ENCODE measurements at places on chromosomes 16 and 17.
A peak's percentile ranks its signal among the peaks of the same experiment; 100 is the strongest.

DNA sequence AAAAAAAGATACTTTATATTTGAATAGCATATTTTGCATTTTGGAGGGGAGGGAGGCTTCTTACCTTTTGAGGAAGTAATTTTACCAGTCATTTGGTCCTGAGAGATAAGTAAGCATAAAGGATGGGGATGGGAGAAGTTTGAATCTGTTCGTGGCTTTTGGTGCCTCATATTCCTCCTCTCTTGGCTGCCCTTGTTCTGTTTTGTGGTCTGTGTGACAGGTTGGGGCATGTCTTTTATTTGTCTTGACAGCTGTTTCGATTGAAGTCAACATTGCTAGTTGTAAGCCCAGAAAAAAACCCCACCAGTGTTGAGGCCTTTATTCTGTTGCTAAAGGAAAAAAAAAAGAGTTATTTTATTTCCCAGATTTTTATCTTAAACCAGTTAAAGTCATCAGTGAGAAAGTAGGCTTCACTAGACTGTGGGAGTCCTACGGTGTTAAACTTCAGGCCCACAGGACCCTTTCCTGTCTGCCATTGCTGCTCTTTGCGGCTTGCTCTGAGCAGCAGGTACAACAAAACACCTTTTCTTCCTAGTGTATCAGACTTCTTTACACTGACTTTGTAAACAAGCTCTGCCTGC lies 11.4 kb downstream of the SLC7A6 start:
- no peaks in the 10 kb centered on the region for H3K4me1 ChIP-seq
- peaks cover 5% of the 10 kb centered on the region for H3K36me3 ChIP-seq
- H3K27me3 ChIP-seq = no peaks in the 10 kb centered on the region
- no peak overlapping the region for H3K4me3 ChIP-seq
- no peak overlapping the region for H3K27ac ChIP-seq

- no peaks in the 10 kb centered on the region for H3K4me1 ChIP-seq
- no peak overlapping the region for H3K27ac ChIP-seq
- no peak overlapping the region for H3K4me3 ChIP-seq
- no peak for DNase-seq
- H3K27me3 ChIP-seq = no peaks in the 10 kb centered on the region
- no peaks in the 10 kb centered on the region for H3K36me3 ChIP-seq
These were observed 12.9 kb upstream of the BBS2 start for GRCh38 chr16:56532714-56533113.

DNA sequence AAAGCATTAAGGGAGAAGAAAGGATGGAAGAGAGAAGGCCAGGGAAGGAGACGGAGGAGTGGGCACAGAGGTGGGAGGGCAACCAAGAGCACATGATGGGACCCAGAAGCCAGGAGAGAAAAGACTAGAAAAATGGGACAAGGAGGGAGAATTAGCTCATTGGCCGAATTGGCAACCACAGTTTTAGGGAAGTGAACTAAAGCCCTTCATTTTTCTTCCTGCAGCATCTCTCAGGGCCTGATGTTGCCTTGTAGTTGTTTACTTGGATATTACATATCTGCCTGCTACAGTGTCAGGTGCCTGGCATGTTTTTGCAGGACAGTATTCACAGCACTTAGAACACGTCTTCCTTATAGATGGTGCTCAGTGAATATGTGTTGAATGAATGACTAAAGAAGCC lies 19.0 kb downstream of the EMP2 start:
- H3K4me3 ChIP-seq = no peak overlapping the region
- no peak overlapping the region for H3K27ac ChIP-seq
- H3K36me3 ChIP-seq = peaks cover 11% of the 10 kb centered on the region
- H3K27me3 ChIP-seq = peaks cover 4% of the 10 kb centered on the region
- DNase-seq = no peak
- no peaks in the 10 kb centered on the region for H3K4me1 ChIP-seq

- peak; percentile 86 for DNase-seq
- H3K4me3 ChIP-seq = no peak overlapping the region
- H3K27me3 ChIP-seq = peaks cover 7% of the 10 kb centered on the region
- no peaks in the 10 kb centered on the region for H3K4me1 ChIP-seq
- peaks cover 3% of the 10 kb centered on the region for H3K36me3 ChIP-seq
- H3K27ac ChIP-seq = no peak overlapping the region
These were observed 33.9 kb downstream of the JPH3 start for GRCh38 chr16:87636050-87636684.

- no peak overlapping the region for H3K4me3 ChIP-seq
- no peaks in the 10 kb centered on the region for H3K36me3 ChIP-seq
- DNase-seq = no peak
These were observed 60.7 kb downstream of the HS3ST3A1 start for GRCh38 chr17:13541032-13541480.

DNA sequence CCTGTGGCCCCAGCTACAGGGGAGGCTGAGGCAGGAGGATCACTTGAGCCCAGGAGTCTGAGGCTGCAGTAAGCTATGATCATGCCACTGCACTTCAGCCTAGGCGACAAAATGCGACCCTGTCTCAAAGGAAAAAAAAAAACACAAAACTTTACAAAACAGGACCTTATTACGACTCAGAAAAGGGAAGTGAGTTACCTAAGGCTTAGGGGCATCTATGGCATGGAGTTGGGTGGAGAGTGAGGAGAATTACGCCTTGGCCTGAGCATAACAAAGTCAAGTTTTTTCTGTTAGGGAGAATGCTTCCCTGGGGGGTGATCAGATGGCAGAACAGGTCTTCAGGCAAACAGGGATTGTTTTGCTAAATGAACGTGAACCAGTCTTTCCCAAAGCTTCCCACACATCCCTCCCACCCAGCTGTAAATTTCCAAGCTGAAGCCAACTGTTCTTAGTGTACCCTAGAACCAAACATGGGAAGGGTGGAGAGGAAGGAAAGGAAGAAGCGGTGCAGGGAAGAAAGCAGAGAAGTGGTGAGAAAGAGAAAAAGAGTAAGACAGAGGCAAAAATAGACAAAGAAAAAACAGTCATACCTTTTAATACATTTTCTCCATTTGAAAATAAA lies 24.6 kb upstream of the TNRC6C start:
- peaks cover 5% of the 10 kb centered on the region for H3K27me3 ChIP-seq
- no peak overlapping the region for H3K4me3 ChIP-seq
- no peak overlapping the region for H3K27ac ChIP-seq
- DNase-seq = no peak
- H3K36me3 ChIP-seq = peaks cover 3% of the 10 kb centered on the region

- H3K4me3 ChIP-seq = no peak overlapping the region
- DNase-seq = no peak
- peaks cover 43% of the 10 kb centered on the region for H3K4me1 ChIP-seq
- peak overlapping the region; percentile 32 for H3K27ac ChIP-seq
These were observed 17.9 kb downstream of the MYO18A start for GRCh38 chr17:29162082-29162908.

GRCh38 chr16:25155553-25156460 lies 44.3 kb downstream of the LCMT1 start:
- H3K27me3 ChIP-seq = no peaks in the 10 kb centered on the region
- H3K27ac ChIP-seq = peak overlapping the region; percentile 1
- no peak overlapping the region for H3K4me3 ChIP-seq
- H3K36me3 ChIP-seq = peaks cover 15% of the 10 kb centered on the region
- no peaks in the 10 kb centered on the region for H3K4me1 ChIP-seq
- no peak for DNase-seq
